Activated CD8-positive, alpha-beta memory T cell treated with anti-CD3 and anti-CD28 coated beads for 1 hour (primary cell): ENCODE measurements at places on chromosomes 11 and 22.

- no peak for DNase-seq
Observed at GRCh38 chr11:120668537-120668936, 157.0 kb downstream of the GRIK4 start.

GRCh38 chr22:38738475-38739070 lies 17.2 kb downstream of the SUN2 start:
- no peak for DNase-seq

DNA sequence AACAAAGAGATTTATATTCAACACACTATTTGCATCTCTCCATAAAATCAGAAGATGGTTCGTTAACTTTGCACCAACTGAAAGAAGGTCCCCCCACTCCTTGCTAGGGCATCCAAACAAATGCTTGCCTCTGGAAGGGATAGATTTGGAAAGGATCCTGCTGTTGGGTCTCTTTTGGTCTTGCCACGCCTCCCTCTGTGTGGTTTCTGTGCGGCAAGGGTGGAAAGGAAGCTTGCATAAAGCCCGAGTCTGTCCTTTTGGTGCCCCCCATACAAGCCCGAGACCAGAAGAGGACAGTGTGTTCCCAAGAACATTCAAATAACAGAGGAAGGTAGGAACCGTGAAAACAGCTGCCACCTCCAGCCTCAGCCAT lies 15.1 kb downstream of the SCGB1A1 start:
- no peak for DNase-seq

GRCh38 chr11:11422411-11423128 lies 69.5 kb upstream of the CSNK2A3 start:
- DNase-seq = no peak

- DNase-seq = peak; percentile 63
Observed at GRCh38 chr11:35083431-35084238, 55.3 kb upstream of the CD44 start.

- no peak for DNase-seq
Observed at GRCh38 chr11:61578819-61579675, 1.8 kb downstream of the SYT7 start.

- DNase-seq = no peak
Observed at GRCh38 chr22:43293655-43294392, 49.3 kb downstream of the SCUBE1 start.

GRCh38 chr11:130548491-130548833 lies 100.0 kb downstream of the ADAMTS15 start:
- no peak for DNase-seq

- no peak for DNase-seq
Observed at GRCh38 chr11:118527109-118527508, at the start of gene TTC36. TTC36 (plus strand) TSS chr11:118527474; CDS start chr11:118527495, 21 bp downstream.

GRCh38 chr11:126834149-126834548 lies 166.4 kb downstream of the KIRREL3 start:
- no peak for DNase-seq

- no peak for DNase-seq
Observed at GRCh38 chr11:2074266-2074825, 64.8 kb downstream of the IGF2 start.

DNA sequence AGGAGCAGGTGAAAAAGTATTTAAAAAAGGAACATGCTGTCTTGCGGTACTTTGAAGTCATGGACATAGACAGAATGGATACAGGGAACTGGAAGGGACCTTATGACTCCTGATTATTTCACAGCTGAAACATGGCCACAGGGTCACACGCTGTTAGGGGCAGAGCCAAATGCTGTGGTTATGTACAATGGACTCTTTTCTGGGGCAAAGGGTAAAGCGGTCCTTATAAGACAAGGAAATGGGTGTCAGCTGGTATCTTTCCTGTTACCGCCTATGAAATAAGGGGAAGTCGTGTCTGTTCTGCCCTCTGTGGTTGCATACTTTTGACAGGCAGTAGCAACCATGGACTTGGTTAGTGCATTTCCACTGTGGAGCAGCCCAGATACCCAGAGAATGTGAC lies 12.8 kb upstream of the ST14 start:
- DNase-seq = no peak

- no peak for DNase-seq
Observed at GRCh38 chr11:34207487-34208180, 102.2 kb downstream of the NAT10 start.

DNA sequence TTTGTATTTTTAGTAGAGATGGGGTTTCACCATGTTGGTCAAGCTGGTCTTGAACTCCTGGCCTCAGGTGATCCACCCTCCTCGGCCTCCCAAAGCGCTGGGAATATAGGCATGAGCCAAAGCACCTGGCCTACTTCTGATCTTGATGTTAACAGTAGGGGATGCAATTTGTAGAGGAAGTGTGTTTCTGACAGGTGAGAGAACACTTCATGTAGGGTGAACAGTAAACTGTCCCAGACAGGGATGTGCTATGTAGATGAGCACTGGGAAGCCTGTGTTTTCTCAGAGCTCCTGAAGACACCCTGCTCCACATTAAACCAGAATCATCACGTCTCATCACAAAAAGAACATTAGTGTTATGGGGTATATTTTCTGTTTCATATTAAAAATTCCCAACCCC lies 45.1 kb downstream of the UBASH3B start:
- no peak for DNase-seq

GRCh38 chr22:47163481-47163855 lies 401.0 kb downstream of the TBC1D22A start:
- DNase-seq = no peak

GRCh38 chr22:25085156-25085555 lies 114.5 kb upstream of the CRYBB3 start:
- DNase-seq = no peak

- no peak for DNase-seq
Observed at GRCh38 chr22:45997077-45997776, 20.3 kb upstream of the WNT7B start.

- no peak for DNase-seq
Observed at GRCh38 chr22:21590809-21591641, 23.5 kb downstream of the UBE2L3 start.

- no peak for DNase-seq
Observed at GRCh38 chr11:37817727-37818270, 1219.8 kb upstream of the RAG2 start.

- no peak for DNase-seq
Observed at GRCh38 chr11:109914809-109915653, 178.2 kb upstream of the ZC3H12C start.

DNA sequence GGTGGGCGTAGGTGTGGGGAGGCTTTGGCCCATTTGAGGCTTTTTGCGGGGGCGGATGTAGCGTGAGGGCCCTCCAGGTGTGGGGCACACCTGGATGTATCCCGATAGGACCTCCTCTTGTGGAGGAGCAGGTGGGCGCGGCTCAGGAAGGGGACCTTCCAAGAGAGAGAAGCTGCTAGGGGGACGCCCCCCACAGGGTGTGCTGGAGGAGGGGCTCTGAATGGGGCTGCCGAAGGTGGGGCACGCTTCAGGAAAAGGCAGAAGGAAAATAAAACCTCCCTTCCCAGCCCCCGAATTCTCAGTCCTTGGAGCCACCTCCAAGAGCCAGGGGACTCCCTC lies 621 bp downstream of the SGSM1 start:
- no peak for DNase-seq

- DNase-seq = no peak
Observed at GRCh38 chr11:119634301-119634700, 94.7 kb downstream of the NECTIN1 start.

DNA sequence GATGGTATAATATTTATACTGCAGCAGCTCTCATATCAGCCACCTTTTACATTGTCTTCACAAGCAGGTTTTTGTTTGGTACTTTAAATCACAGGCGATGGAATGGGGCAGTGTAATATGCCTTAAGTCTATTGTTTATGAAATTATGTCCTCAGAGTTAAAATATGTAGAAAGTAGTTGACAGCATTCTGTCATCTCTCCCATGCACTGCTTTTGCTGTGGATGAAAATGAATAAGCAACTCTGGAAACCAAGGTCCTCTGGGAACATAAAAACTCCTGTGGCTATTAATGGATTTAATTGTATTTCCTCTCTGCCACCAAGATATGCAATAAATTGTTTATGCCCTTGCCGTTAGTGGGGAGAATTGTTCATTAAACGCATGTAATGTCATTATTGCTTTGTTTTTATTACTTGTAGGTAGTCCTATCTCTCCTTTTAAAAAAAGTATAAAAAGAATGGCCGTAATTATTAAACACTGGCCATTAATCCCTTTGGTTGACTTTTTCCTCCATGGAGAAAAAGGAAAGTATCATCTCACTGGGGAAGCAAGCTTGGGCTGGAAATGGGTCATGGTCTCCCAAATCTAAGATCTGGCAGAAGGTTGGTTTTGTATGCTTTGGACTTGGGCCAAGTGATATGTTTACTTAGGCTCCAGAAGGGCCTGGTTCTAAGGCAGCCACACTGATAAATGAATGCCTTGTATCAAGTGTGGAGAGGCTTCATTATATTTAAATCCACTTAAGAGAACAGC lies 13.1 kb downstream of the PACS1 start:
- DNase-seq = no peak

GRCh38 chr11:6458352-6459098 lies 15.2 kb downstream of the TRIM3 start:
- DNase-seq = no peak

DNA sequence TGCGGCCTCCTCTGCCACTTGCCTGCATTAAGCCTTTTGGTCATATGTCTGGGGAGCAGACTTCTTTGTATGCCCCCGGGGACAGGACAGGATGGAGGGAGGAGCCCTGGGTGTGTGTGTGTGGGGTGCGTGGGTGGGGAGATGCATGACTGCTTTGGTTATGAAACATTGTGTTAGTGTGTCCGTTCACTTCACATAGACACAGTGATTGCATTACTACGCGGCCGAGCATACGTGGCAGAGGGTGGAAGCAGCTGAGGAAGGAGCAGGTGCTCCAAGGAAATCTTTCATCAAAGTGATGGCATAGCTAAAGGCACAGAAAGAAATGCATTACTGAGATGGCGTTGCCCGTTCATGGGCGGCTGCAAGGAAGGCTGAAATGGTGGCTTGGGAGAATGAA lies 260.4 kb downstream of the ST3GAL4 start:
- DNase-seq = no peak

DNA sequence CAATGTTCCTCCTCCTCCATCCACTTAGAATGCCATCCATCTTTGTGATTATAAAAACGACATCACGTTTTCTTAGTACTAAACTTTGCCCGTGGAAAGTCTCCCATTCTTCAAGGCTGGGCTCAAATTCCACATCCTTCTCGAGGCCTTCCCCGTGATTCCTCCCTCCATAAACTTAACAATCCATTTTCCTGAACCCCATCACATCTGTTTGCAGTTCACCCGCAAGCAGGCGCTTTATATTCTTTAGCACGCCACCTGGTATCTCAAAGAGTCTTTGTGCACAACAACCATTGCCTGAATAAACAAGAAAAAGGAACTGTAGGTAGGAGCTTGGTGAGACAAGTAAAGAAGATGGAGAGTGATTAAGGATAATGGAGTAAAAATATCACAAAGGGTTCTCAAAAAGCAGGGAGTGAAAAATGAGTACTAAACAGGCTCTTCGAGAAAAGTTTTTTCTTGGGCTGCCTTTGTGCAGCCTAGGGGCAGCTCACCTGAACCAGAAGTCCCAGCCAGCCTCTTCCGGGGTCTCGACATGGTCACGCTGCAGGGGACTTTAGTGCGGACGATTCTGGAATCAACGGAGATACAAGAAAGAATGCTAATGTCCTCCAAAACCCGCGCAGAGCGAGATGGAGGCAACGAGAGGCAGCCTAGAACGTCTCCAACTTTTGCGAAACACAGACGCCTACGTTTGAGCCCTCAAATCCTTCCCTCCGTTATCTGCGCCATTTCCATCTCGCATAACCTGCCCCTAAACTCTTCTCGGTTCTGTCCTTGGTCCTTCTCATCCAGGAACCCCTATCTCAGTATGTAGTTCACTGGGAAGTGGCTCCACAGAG lies 585 bp downstream of the THYN1 start:
- no peak for DNase-seq

- DNase-seq = no peak
Observed at GRCh38 chr11:118918128-118918685, 7.5 kb downstream of the BCL9L start.

- no peak for DNase-seq
Observed at GRCh38 chr11:34305193-34305592, 52.6 kb downstream of the ABTB2 start.

DNA sequence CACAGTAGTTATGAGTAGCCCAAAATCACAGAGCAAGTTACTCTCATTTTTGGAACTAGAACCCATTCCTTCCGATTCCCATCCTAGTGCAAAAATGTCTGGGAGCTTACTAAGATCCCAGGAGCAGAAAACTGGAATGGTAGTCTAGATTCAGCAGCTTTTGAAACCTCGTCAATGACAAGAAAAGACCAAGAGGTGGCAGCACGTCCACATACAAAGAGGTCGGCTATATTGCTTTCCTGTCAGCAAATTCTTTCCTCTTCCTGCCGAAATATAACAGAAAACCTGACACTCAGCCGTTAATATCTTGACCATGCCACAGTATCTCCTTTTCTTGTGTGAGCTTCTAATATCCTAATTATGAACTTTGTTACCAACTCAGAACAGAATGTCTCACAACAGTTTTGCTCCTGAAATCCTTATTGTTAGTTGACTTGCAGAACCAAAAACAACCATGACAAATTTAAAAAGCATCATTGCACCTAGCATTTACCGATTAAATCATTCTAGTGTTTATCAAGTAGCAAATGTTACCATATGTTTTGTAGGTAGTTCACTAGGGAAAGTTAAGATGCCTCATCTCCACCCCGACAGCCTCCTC lies 92.8 kb upstream of the OR9G4 start:
- no peak for DNase-seq

- DNase-seq = no peak
Observed at GRCh38 chr22:41660416-41660815, 28.3 kb downstream of the SNU13 start.

DNA sequence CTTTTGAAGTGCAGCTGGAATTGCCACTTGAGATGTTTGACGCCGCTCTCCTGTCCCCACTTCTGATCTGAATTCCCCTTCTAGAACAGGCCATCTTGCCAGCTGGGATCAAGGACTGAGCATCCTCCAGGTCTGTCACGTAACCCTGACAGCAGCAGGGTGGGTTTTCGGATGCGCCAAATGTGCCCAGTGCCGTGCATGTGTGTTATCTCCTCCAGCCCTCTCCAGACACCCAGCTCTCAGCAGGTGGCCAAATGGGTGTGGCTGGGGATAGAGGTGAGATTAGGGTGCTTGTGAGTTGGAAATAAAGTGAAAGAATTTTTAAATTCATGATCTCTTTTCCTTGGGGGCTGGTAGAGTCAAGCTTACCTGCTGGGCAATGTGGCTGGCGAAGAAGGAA lies 3.3 kb downstream of the OSBP2 start:
- DNase-seq = no peak

GRCh38 chr11:79860336-79860735 lies 419.5 kb upstream of the TENM4 start:
- DNase-seq = no peak
